ENCODE measurements at places on chromosomes 6 and 20.

DNA sequence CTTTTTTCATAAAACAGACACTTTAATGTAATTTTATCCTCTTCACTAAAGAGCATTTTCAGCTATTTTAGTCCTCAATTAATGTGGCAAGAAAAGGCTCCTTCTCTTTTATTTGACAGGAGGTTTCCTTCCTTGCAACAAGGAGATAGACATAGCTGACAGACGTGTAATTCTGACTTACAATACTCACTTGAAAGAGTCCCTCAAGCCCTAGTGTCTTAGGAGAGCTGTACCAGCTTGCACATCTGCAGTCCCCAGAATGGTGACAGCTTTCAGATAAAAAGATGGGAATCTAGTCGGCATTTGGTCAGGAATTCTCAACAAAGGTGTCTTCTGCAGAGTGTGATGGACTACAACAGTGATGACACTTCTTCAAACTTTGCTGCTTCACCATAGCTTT, 603.7 kb upstream of the PTCHD4 start:
- DNase-seq = no peak

- DNase-seq = no peak
Observed at GRCh38 chr6:44508646-44509045, 121.1 kb downstream of the CDC5L start.

DNA sequence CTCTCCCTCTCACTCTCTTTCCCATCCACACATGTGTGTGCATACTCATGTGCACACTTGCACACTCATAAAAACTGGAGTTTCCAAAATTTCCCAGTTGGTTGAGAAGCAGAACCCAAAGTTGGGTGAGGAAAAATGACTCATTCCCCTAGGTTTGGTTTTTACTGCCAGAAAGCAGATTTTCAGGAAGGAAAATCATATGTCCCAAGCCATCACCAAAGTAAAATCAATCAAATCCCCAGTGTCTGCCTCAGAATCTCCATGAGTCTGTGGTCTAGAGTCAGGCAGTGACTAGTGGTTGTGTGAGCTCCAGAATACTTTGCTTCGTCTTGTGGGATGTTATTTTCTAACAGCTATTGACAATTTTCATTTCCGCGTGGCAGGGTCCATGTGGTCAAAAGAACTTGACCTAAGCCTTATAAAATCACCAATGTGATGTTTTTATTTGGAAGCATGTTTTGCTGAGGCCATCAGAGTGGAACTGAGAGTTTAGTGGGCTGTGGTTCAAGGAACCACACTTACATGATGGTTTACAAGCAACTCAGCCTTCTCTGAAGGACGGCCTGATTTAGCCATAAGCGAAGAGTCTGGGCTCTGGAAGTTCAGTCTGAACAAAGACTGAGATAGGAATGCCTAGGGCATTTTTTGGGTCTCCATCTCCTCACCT, 81.9 kb upstream of the CCN6 start:
- no peak for DNase-seq

- DNase-seq = no peak
Observed at GRCh38 chr6:154989448-154989847, 5.7 kb upstream of the TIAM2 start.

GRCh38 chr6:85936916-85937315, 294.2 kb upstream of the SYNCRIP start:
- DNase-seq = no peak

- DNase-seq = no peak
Observed at GRCh38 chr6:4463236-4463635, 313.0 kb upstream of the CDYL start.

DNA sequence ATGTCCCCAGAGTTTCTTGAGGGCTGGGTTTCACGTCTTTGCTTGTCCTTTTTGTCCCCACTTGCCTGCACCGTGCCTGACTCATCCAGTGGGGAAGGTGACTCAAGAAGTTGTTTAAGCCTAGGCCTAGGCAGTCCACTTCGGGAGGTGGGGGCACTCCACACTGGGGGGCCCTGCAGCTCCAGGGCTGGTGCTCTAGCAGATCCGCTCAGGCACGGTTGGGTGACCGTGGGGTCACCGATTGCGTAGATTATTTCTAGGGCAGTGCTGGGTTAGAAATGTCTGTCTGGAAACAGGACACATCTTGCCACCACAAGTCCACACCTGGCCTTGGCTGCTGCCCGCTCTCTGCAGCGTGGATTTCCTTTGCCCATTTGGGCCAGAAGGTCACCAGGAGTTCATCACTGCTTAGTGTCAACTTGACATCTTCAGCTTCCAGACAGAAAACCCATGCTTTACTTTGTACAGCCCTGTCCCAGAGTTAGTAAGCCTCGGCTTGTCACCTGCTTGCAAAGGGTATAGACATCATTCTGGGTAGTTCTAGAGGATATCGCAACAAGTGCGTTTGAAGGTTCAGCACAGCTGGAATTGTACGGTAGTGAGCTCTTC, 13.6 kb upstream of the C20orf144 start:
- no peak for DNase-seq

- DNase-seq = no peak
Observed at GRCh38 chr6:84696166-84696565, 68.2 kb downstream of the TBX18 start.

Measured in stimulated activated CD4-positive, alpha-beta T cell treated with anti-CD3 and anti-CD28 coated beads, Interleukin-15, amount 100 ng/mL, for 48 hours (primary cell).